ENCODE measurements at places on chromosomes 7 and 10. TPM values are rescaled to one million over a fixed set of nuclear protein-coding genes. Genes with fewer than 3 reads are reported as not detected.

VSTM4 gene
- total RNA-seq, result 0.35 TPM

LIPN gene
- total RNA-seq, result not detected

TMEM178B gene
- 1.6 TPM for total RNA-seq

ACBD7 gene
- 0.80 TPM for total RNA-seq

ZNF117 gene
- total RNA-seq, result 0.28 TPM

FHIP2A gene
- 8.9 TPM for total RNA-seq

TMEM176A gene
- total RNA-seq, result not detected

NHLRC2 gene
- total RNA-seq, result 7.4 TPM

DYDC2 gene
- total RNA-seq, result 0.07 TPM

PNLIPRP1 gene
- not detected for total RNA-seq

All from A549 treated with CORT108297 at 1 μM for 4 hours (cell line).